ENCODE measurements at places on chromosomes 1 and 21.

DNA sequence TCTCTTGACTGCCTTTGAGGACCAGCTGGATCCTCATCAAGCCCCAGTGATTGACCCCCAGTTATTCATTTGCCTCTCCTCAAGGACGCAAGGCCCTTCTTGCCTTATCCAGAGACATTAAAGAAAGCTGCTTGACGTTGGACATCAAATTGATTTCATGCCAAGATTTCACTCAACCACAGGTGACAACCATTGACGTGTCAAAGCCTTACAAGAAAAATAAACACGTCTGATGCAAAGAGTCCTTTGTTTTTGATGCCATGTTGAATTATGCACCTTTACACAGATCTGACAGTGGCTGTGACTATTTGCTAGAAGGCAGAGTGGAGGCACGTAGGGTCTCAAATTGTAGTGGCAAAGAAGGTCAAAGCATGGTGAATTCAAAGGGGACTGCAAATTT lies 666.2 kb upstream of the CAMK1G start:
- no peak for DNase-seq

DNA sequence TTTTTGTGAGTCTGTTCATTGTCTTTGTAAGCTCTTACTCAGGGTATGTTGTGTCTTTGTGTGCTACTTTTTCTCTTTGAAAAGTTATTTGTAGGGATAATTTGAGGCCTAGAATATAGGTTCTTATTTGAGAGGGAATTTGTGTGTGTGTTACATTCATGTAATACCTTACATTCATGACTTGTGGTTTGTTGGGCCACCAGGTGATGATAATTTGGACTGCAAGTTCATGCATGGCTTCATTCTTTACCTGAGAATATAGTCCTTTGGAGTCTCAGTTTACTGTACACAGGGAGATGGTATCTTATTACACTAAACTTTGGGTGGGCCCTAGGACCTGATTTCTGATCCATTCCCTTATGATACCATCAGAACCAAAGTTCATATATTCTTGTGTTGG lies 51.8 kb upstream of the FASLG start:
- DNase-seq, result no peak

GRCh38 chr1:5907386-5907785 lies 84.8 kb downstream of the NPHP4 start:
- no peak for DNase-seq

- no peak for DNase-seq
Observed at GRCh38 chr1:154190550-154190949, 1.4 kb downstream of the TPM3 start.

DNA sequence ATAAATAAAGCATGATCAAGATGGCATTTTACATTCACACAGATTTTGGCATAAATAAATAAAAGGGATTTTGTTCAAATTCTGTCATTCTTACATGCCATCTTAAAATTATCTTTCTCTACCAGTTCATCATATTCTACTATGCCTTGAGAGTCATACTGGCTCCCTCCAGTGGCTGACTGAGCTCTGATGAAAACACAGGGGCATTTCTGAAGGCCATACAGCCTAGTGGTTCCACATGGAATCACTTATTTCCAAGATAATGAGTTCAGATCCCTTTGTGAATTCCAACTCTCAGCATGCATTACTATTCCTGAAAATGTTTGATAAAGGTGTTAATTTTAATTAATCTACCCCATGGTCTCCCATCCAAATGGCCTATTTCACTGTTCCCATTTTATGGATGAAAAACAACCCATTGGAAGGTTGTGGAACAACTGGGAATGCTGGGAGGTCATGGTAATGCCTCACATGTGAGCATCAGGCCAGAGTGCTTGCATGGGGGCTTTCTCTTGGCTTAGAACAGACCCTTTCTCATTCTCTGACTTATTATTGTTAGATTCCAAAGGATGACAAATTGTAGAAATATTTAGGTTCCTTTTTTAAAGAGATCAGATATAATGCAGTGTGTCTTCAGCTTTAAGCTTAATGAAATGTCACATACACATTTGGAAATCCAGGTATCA lies 622.4 kb upstream of the PKN2 start:
- no peak for DNase-seq

- no peak for DNase-seq
Observed at GRCh38 chr1:27275696-27276095, 41.3 kb downstream of the WDTC1 start.

- no peak for DNase-seq
Observed at GRCh38 chr1:24258735-24259424, 60.3 kb upstream of the GRHL3 start.

GRCh38 chr1:212487774-212488435 lies 55.2 kb downstream of the NENF start:
- DNase-seq, result no peak

DNA sequence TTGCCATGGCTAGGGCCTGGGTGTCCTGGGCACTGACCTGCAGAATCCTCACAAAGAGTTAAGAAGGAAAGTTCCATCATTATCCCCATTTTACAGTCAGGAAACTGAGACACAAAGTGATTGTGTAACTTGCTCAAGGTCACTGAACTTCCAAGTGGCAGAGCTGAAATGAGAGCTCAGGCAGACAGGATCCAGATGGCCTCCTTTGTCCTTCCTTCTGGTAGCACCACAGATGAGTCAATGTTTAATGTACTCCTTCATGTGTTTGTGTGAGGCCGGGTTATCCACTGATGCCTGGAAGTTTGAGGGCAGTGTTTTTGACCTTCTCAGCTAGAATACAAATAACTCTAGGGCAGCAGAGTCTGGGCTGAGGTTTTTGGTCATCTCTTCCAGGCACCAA lies 207.0 kb downstream of the TNR start:
- no peak for DNase-seq

DNA sequence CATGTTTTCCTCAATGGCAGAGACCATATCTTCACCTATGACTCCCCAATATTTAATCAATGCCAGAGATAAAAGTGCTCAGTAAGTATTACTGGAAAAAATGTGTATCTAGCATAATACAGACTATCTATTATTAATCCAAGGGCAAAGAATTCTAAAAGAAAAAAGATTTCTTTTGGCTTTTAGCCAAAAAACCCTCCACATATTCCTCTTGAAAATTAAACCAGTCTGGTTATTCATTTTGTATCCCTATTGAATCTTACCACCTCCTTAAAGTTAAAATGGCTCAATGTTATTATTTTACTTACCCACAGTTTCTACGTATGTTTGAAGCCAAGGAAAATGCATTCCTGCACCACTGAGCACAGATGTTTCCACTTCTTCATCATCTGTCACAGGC lies 1.6 kb downstream of the TAF1A start:
- DNase-seq, result no peak

GRCh38 chr1:227391211-227391610 lies 72.9 kb upstream of the CDC42BPA start:
- DNase-seq, result no peak

DNA sequence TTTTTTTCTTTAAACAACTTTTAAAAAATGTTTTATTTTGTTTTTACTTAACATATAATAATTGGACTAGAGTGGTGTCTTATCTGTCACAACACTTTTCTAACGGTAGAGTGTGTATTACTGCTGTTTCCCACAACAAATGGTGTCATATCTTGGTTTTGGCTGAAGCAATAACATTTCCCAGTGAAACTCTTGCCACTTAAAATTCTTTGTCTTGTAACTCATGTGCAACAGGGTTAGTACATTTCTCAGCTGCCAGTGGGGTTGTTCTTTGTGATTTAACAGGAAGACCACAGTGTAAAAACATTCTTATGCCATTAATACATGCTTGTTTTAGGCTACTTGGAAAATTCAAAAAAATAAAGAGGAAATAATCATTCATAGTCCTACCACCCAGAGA lies 43.5 kb downstream of the ALPL start:
- DNase-seq, result no peak

DNA sequence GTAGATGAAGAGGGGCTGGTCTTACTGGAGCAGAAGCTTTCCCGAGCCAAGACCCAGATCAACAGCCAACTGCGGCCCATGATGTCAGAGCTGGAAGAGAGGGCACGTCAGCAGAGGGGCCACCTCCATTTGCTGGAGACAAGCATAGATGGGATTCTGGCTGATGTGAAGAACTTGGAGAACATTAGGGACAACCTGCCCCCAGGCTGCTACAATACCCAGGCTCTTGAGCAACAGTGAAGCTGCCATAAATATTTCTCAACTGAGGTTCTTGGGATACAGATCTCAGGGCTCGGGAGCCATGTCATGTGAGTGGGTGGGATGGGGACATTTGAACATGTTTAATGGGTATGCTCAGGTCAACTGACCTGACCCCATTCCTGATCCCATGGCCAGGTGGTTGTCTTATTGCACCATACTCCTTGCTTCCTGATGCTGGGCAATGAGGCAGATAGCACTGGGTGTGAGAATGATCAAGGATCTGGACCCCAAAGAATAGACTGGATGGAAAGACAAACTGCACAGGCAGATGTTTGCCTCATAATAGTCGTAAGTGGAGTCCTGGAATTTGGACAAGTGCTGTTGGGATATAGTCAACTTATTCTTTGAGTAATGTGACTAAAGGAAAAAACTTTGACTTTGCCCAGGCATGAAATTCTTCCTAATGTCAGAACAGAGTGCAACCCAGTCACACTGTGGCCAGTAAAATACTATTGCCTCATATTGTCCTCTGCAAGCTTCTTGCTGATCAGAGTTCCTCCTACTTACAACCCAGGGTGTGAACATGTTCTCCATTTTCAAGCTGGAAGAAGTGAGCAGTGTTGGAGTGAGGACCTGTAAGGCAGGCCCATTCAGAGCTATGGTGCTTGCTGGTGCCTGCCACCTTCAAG lies 57.3 kb downstream of the LAMC2 start:
- no peak for DNase-seq

GRCh38 chr1:228155596-228156514 lies 6.1 kb downstream of the GJC2 start:
- DNase-seq, result no peak

GRCh38 chr21:46667741-46668380 lies 32.4 kb downstream of the PRMT2 start:
- no peak for DNase-seq

DNA sequence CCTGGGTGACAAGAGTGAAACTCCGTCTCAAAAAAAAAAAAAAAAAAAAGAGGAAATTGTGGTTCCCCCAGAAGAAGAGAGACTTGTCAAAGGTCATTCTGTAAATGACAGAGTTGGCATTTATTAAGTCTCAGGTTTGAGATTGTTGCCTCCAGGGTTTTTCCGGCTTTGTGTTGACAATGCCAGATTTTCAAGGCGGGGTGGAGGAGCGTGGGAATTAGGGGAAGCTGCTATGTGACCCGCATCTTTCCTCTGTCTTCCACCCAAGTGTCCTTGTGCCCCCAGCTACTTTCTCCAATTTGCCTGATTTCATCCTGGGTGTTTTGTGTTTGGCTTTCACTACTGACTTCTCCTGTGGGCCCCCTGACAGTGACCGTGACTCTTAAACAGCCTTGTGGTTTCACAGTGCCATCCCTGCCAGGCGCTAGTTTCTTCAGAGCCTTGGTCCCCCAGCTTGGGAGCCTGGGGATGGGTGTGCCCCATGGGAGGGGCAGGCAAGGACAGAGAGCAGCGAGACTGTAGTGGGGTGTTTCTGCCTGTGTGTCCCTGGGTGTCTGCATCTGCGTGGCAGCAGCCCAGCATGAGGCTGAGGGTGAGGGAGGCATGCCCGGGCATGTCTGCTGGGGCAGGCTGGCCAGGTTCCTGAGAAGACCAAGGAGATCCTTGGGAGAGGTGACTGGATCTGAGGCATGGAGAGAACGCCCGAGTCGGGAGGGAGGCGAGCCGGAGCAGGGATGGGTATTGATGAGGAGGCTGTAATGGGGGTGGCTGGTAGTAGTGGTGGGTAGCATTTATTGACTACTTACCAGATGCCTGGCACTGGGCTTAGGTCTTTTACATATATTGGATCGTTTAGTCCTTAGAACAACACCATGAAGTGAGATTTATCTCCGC lies 46.3 kb downstream of the IER5 start:
- DNase-seq, result no peak

DNA sequence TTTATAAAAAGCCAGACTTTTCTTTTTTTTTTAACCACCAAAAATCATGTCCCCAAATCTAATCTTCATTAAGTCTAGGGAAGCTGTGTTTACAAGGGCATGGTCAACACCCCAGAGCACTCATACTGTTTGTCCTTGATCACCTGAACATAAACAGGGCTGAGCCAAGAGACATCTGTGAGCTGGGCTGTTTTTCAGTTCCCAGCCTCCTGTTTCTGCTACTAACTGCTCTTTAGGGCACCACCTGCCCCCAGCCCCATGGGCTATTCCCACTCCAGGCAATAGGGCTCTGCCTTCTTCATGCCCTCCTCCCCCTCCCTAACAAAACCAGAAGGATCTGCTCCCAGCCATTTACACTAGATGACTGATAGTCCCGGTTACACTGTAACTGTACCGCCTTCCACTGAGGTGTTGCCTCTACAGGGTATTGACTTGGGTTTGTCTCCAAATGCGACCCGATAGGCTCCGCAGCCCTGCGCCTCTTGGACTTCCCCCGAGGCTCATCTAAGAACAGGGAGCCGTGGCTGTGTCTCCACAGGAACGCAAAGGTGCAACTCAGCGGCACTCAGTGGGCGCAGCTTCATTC lies 11.7 kb upstream of the SLC26A9 start:
- DNase-seq, result no peak

DNA sequence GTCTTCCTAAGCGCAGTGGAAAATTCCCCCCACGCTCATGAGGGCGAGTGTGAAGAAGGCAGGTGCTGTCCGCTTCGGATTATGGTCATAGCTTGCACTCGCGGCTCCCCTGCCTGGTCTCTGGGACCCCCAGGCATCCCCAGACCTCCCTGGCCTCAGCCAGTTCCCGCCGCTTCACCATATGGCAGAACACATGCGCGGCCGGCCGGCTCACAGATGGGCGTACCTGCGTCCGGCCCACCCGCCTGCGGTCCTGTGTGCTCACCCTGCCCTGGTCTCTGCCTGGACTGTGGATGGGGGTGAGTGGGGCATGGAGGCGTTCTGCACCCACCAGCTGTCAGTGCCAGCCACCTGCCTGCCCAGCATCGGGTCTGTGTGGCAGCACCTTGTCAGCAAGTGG lies 34.1 kb downstream of the PRKCZ start:
- no peak for DNase-seq

- DNase-seq, result no peak
Observed at GRCh38 chr21:36889401-36889800, 77.1 kb downstream of the HLCS start.

- DNase-seq, result no peak
Observed at GRCh38 chr1:216682752-216683151, 40.5 kb downstream of the ESRRG start.

DNA sequence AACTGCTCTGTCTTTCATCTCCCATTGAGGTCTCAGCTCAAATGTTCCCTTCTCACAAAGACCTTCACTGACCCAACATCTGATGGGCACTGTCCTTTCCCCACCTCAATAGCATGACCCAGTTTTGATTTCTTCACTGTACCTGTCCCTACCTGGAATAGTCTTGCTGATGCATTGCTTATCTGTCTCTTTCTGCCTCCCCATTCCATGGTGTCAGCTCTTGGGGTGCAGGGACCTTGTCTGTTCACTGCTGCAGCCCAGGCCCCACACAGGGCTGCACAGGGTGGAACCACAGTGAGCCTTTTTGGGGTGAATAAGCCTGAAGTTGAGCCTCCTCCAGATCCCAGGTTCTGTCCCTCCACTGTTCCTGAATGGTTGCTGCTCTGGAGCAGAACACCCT lies 414.9 kb downstream of the PTPRU start:
- no peak for DNase-seq
